ENCODE measurements at places on chromosomes 1 and 21.
A peak's percentile ranks its signal among the peaks of the same experiment; 100 is the strongest.

- no peak for DNase-seq
Observed at GRCh38 chr1:206656936-206657335, 21.6 kb downstream of the DYRK3 start.

- DNase-seq = no peak
Observed at GRCh38 chr1:241507189-241507863, 12.2 kb downstream of the FH start.

GRCh38 chr1:89918794-89919155 is 76.1 kb upstream of the ZNF326 start:
- DNase-seq = no peak

DNA sequence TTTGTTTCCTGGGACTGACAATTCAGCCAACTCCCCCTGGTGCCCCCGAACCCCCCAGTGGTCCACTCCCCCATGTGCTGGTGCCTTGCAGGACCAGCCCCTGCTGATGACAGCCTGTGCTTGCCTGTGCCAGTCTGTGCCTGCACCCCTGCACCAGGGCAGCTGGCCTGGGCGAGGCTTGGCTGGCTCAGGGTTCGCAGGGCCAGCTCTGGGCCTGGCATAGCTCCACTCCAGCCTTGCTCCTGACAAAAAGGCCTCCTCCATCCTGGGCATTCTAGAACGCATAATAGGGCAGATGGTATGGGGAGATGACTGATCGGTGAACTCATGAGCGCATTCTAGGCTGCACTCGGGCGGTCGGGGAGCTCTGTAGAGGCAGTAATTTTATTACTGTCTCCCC is 5.4 kb downstream of the CNTN2 start:
- no peak for DNase-seq

DNA sequence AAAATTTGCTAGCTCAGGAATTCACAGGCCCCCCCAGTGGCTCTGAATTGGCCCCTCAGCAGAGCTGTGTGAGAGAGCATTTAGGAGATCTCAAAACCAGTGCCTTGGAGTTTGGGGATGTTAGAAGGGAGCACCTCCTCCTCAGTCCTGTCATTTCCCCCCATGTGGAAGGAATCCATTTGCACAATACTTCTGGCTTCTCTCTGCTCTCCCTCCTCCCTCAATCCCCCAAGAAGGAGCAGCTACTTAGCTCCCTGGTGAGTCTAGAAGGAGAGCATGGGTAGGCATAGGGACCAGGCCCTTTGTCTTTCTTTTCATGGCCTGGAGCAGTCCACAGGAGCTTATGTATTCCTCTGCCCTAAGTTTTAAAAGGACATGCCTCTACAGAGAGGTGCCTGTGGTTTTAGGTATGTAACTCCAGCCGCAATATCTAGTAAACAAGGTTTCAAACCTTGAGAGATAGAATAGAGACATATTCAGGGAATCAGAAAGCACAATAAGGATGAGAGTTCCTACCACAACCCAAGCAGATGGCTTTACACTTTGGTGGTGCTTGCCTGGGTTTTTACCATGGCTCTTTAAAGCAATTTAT is 199.4 kb downstream of the FCRL5 start:
- no peak for DNase-seq

- DNase-seq = no peak
Observed at GRCh38 chr21:29377266-29377665, 78.5 kb downstream of the BACH1 start.

- no peak for DNase-seq
Observed at GRCh38 chr1:241994171-241994570, 4.7 kb downstream of the MAP1LC3C start.

- DNase-seq = no peak
Observed at GRCh38 chr1:59485949-59486348, 189.1 kb downstream of the FGGY start.

GRCh38 chr1:33297911-33298622 is 22.8 kb downstream of the A3GALT2 start:
- DNase-seq = no peak

- DNase-seq = peak; percentile 59
Observed at GRCh38 chr1:10692401-10693021, 103.9 kb downstream of the CASZ1 start.

DNA sequence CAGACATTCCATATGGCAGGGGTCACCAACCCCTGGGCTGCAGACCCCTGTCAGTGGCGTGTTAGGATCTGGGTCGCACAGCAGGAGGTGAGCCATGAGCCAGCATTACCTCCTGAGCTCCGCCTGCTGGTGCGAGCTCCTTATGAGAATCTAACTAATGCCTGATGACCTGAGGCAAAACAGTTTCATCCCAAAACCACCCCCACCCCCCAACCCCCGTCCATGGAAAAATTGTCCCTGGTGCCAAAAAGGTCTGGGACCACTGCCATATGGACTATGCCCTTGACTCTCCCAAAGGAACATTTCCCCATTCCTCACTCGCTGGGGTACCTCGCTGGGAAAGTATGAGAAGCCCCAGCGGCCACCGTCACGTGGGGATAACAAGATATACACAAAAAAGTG is 6.4 kb upstream of the CPT2 start:
- DNase-seq = no peak

- DNase-seq = no peak
Observed at GRCh38 chr1:7373251-7373650, 397.8 kb upstream of the VAMP3 start.

- DNase-seq = no peak
Observed at GRCh38 chr1:214349781-214350180, 68.8 kb downstream of the SMYD2 start.

Measured in activated B cell treated with CpG ODN at 0.5 μM for 24 hours (primary cell).